NCI-H1092 (cell line): ENCODE measurements at places on chromosomes 11 and 22.

DNA sequence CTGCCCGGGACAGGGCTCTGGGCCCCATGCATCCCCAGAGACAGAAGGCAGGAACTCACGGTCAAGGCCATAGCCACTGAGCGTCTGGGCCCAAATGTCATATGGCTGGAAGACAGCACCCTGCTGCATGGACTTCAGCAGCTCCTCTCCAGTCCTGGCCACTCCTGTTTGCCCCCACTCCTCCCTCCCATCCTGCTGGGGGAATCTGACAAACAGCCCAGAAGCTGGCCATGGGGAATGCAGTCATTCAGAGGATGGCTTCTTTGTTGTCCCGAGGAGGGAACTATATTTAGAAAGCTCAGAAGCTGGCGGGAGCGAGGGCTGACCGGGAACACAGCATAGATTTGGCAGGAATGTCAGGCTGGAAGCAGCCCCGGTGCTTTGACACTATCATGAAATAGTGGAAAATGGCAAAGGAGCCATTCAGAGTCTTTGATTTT lies 35.0 kb downstream of the DKK3 start:
- no peak for DNase-seq

- DNase-seq: no peak
Observed at GRCh38 chr11:47615249-47615648, 21.0 kb upstream of the C1QTNF4 start.

DNA sequence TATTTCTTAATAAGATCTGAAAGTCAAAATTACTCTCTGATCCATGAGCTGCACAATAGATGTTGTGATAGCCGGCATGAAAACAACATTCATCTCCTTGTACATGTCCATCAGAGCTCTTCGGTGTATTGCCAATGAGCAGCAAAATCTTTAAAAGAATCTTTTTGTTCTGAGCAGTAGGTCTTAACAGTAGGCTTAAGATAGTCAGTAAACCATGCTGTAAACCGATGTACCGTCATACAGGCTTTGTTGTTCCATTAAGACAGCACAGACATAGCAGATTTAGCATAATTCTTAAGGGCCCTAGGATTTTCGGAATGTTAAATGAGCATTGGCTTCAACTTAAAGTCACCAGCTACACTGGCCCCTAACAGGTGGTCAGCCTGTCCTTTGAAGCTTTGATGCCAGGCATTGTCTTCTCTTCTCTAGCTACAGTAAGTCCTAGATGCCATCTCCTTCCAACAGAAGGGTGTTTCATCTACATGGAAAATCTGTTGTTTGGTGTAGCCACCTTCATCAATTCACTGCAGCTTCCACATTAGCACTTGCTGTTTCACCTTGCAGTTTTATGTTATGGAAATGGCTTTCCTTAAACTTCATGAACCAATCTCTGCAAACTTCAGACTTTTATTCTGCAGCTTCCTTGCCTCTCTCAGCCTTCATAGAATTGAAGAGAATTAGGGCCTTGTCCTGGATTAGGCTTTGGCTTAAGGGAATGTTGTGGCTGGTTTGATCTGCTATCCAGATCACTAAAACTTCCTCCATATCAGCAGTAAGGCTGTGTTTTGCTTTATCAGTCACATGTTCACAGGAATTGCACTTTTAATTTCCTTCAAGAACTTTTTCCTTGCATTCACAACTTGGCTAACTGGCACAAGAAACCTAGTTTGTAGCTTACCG lies 28.4 kb downstream of the RRP8 start:
- no peak for DNase-seq

DNA sequence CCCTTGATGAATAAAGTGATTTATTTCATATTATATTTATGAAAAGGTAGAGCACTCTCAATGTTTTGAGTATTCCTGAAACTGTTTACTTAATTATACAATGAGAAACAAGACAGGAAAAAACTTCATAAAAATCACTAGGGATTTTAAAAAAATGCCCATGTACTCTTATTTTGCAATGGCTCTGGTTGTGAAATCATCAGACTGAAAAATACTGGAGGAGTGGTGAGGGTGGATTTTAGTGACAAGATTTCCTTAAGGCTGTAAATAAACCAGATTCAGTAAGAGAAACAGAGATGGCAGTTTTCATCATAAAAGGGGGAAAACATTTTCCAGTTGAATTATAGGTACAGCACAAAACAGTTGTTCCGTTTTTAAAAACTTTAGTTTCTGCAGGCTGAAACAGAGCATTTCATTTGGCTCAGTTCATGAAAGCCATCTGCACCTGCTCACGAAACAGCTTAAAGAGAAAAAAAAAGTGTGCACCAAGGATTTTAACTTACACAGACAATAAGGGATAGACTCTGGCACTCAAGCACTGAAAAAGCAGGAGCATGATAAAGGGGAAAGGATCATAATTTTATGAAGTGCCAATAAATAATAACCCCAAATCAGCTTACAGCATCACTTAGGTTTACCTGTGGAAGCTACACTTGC lies 100.7 kb downstream of the MAML2 start:
- DNase-seq: no peak

GRCh38 chr11:62556108-62556874 lies 9.7 kb upstream of the AHNAK start:
- no peak for DNase-seq

DNA sequence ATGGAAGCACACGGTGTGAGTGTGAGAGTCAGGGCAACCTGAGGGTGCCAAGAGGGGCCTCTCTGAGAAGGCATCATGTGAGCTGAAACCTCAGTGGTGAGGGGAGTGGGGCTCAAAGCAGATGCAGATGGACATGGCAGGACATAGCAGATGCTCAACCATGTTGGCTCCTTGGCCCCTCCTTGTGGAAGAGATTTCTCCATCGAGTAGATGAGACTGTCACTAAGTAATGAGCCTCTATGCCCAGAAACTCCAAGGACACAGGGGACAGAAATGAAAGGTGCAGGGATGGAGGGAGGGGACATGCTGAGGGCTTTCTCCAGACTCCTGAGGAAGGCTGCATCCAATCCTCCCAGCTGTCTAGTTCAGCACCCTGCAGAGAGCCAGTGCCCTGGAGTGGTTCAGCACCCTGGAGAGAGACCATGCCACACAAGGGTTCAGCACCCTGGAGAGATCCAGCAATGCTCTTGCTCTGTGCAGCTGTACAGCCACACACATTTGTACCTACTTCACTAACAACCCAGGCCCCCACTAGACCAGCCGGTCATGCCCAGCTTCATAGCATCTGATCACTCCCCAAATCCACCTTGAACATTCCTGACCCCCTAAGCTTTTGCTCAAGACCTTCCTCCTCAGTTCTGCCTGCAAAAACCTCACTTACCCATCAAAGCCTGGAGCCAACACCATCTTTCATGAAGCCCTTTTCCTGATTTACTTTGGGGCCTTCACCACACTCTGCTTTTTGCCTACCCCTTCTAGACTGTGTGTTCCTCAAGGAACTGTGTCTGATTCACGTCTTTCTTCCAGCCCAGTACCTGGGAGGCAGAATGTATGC lies 252.0 kb downstream of the CTTN start:
- DNase-seq: no peak

DNA sequence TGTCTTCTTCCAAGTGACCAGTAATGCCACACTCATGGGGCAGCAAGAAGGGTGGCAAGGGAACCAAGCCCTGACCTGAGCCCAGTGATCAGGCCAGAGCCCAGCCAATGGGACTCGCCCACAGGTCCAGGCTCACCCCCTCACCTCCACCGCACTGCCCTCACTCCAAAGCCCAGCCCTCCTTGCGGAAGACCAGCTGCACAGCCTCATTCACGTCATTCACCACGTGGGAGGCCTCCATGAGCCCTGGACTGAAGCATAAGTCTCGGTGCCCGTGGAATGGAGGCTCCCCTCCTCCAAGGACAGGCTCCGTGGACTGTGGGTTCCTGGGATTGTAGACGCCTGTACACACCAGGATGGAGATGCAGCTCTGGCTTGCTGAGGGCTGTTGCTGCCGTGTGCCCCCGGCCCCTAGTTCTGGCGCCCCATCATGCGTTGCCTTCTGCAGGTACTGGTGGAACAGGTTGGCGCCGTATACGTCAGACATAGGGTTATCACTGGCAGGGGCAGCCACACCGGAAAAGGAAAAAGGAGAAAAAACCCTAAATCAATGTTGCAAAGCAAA lies 16.8 kb upstream of the TMEM121B start:
- no peak for DNase-seq

GRCh38 chr11:74019860-74020259 lies 11.0 kb upstream of the UCP3 start:
- DNase-seq: no peak

- no peak for DNase-seq
Observed at GRCh38 chr22:43707648-43708047, 104.5 kb downstream of the EFCAB6 start.

GRCh38 chr11:102241026-102241425 lies 76.3 kb upstream of the BIRC3 start:
- DNase-seq: no peak

DNA sequence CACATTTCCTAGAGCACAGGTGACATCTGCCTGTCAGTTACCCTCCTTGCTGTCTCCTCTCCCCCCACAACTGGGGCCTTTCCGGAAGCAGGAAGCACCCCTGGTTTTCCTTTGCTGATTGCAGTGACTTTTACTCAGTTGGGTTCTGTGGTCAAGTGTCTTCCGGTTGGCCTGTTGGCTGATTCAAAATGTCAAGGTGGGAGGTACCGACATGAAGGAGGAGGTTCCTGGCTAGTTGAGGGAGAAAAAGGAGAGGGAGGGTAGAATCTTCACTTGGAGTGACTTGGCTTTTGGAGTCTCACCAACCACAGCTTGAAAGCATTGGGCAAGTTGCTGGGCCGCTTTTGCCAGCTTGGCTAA lies 9.3 kb upstream of the ADAMTS15 start:
- no peak for DNase-seq

- no peak for DNase-seq
Observed at GRCh38 chr22:41285441-41285819, 557 bp downstream of the RANGAP1 start.

GRCh38 chr22:26374391-26375026 lies 54.6 kb upstream of the ASPHD2 start:
- DNase-seq: peak; percentile 44

DNA sequence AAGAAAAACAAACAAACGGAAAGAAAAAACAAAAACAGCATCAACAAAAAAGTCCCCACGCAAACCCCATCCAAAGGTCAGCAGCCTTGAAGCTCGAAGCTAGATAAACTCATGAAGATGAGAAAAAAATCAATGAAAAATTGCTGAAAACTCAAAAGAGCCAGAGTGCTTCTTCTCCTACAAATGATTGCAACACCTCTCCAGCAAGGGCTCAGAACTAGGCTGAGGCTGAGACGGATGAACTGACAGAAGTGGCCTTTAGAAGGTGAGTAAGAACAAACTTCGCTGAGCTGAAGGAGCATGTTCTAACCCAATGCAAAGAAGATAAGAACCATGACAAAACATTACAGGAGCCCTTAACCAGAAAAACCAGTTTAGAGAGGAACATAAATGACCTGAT lies 18.4 kb upstream of the FTH1 start:
- no peak for DNase-seq

GRCh38 chr22:38731703-38732161 lies 24.1 kb downstream of the SUN2 start:
- no peak for DNase-seq

DNA sequence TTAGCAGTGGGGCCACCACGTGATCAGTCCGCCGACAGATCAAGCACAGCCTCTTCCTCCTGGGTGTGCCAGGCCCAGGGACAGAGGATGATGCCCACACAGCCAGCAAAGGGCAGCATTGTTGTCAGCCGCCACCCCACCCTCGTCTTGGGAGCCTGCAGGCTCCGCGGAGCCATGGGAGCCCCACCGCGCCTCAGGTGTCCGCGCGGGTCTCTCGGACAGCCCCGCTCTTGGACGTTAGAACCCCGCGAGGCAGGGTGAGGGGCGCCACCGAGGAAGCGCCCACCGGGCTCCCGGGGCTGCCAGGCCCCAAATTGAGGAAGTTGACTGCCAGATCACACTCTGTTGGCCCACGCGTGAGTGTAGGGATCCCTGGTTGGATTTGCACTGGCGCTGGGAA lies 83.9 kb upstream of the MS4A8 start:
- no peak for DNase-seq

- no peak for DNase-seq
Observed at GRCh38 chr11:113494021-113494420, 18.8 kb upstream of the DRD2 start.

DNA sequence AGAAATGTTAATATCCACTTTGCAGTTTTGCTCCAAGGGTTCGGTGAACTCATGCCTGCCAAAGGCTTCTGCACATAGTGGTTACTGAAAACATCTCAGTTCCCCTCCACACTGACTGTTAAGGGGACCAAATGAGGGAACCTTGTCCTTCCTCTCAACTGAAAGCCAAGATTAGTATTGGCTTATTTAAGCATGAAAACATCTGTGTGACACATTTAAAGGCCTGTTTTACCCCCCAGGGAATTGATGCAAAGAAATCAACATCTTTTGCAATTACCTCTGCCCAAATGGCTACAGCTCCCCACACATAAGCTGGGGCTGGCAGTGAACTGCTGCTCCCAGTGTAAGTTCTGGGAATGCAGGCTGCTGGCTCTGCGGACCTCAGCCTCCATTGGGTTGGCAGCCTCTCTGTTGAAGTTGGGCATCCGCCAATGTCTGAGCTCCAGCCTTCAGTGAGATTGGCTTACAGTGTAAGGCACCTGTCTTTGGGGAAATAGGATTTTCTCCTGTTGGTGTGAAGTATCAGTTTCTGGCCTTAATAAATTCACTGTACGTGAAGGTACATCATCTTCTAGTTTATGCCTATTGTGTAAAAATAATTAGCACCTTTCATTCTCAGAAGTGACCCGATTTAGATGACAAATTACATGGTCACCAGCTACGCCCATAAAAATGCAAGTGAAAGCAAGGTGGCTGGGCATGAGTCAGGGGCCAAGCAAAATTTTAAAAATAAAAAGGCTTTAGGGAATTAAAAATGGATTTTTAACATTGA lies 213.4 kb upstream of the SYN3 start:
- DNase-seq: peak; percentile 86

GRCh38 chr22:23845265-23846080 lies 6.7 kb upstream of the DERL3 start:
- DNase-seq: no peak

GRCh38 chr11:86978756-86979608 lies 23.8 kb upstream of the FZD4 start:
- DNase-seq: no peak

DNA sequence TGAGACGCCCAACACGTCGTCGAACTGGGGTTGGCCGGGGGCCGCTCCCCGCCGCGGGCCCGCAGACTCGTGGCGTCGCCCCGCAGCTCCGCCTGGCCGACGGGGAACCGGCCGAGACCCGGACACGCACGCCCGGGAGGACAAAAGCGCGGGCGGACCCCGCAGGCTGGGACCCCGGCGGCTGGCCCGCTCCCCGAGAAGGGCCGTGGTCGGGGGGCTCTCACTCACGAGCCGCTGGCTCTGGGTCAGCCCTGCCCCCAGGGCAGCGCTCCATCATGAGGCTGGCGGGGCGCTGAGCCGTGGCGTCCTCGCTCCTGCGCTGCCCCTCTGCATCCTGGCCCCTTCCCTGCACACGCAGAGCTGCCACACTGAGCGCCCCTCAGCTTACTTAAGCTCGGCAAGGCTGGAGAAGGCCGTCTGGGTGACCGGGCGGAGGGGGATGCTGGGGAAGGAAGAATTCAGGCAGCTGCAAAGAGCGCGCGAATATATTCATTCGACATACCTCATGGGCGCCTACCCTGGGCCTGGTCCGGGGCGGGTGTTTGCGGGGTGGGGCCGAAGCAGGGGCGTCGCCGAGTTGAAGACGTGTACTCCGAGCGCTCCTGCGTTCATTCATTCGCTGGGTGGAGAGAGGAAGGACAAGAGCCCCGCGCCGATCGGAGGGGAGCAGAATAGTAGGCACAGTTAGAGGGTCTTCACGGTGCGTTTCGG lies 579 bp upstream of the CYB5R2 start:
- no peak for DNase-seq
